ENCODE measurements at places on chromosomes 3 and 15.
A peak's percentile ranks its signal among the peaks of the same experiment; 100 is the strongest.

GRCh38 chr15:23566651-23567050 lies 1.2 kb downstream of the MKRN3 start:
- DNase-seq = no peak

GRCh38 chr3:22966349-22966748 lies 236.8 kb upstream of the UBE2E2 start:
- no peak for DNase-seq

DNA sequence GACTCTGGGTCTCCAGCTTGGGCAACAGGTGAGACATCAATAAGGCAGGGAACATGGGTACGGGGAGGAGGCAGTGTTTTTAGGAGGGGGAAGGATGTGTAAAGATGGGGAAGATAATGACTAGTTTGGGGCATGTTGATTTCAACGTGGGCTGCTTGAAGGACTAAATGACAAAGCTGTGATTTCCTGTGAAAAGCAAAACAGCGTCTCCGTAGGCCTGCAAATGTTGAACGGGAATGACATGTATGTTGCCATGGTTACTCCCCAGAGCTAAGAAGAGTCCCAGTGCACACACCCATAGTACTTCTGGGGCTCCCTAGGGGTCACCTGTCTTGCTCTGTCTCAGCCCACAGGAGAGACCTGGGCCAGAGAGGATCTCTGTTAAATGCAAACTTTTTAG lies 71.3 kb upstream of the ETV5 start:
- DNase-seq = no peak

DNA sequence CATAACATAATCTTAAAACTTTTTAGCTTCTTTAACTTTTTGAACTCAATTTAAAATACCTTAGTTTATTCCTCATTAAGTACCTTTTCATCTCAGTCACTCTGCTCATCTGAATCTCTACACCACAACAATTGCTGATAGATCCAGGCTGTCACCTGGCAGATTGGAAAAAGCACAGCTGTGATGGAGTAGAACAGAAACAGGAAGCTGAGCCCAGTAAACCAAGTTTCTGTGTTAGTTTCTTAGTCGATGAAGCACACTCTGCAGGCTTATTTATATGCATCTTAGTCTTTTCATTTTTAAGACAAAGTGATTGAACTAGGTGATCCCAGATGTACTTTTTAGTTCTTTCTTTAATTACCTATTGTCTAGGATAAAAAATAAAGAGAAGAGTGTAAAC lies 1398.0 kb upstream of the ALCAM start:
- DNase-seq = no peak

DNA sequence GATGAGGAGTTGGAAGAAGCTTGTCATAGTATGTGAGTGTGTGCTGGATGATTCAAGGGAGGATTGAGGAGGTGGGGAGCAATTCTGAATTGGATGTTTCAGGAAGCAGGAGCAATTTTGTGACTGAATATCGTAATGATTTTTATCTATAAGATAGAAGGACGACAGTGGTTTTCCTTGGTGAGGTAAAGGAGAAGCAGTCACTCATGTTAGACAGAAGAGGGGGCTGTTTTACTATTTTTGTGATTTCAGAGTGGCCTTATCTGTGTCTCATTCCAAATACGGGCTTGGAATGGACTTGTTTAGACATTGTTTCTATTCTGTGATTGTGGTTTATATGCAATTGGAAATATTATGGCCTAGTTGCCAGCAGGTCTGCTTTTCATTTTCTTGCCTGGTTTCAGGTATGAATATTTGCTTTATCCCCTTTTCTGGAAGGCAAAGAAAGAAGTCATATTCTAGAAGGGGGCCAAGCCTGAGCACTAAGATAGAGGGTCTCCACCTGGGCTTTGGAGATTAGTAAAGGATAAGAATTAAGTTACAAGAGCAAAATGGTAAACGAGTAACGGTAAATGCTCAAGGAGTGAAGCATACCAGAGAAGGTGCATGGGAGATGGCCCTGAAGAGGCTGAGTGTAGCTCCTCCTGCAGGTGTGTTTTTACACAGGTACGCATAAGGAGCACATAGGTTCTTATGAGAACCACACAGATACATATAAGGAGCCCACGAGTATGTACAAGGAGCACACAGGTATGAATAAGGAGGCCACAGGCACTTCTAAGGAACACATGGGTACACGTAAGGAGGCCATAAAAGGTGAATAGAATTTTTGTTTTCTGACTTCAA lies 124.6 kb upstream of the KCNAB1 start:
- peak; percentile 56 for DNase-seq

GRCh38 chr3:74393426-74393825 lies 221.0 kb downstream of the CNTN3 start:
- no peak for DNase-seq

DNA sequence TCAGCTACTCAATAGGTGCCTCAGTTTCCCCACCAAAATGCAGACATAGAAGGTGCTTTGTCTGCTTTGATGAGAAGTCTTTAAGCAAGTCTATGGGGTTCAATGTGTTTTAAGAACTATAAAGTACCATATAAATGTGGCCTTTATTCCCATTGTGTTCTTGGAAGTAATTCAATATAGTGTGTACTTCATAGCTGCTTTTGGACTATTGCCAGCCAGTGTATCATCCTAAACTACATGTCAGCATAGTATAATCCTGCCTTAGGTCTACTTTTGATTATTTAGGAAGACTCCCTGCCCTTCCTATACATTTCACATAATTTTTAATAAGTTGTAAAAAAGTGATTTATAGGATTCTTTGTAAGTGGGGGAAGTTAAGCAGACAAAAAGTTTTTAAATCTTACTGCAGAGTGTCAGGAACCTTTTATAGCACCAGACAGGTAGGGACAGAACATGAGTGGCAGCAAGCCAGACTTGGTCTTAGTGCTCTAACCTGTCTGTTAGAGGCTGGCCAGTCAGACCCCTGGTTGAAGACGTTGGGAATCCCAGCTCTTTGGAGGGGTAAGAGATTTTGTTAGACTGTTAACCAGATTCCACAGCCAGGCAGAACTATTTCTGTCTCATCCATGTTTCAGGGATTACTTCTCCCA lies 48.4 kb downstream of the MLH1 start:
- DNase-seq = no peak

DNA sequence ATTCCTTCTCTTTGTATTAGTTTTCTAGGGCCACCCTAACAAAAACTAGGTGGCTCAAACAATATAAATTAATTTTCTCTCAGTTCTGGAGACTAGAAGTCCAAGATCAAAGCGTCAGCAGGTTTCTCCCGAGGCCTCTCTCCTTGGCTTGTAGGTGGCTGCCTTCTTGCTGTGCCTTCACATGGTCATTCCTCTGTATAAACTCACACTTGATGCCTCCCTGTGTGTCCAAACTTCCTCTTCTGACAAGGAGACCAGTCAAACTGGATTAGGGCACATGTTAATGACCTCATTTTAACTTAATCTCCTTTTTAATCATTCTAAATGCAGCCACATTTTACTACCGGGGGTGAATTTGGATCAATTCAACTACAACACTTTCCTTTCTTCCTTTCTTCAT lies 691.1 kb downstream of the DIPK2A start:
- no peak for DNase-seq

DNA sequence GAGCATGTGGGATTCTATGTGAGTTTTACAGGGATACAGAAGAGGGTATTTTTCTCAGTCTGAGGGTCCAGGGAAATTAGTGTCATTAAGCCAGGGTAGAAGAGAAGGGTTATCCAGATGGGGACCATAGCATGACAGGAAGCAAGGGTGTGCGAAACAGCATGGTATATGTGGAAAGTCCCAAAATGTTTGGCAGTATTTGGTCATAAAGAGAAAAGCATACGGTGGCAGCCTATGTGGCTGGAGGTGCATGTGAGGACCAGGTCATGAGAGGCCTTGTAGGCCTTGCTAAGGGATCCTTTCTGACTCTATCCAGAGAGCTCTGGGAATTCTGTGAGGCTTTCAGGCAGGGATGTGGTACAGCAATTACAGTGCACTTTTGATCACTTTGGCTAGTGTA lies 411.4 kb downstream of the AGBL1 start:
- DNase-seq = no peak

GRCh38 chr15:84991014-84991712 lies 9.5 kb downstream of the PDE8A start:
- DNase-seq = no peak

DNA sequence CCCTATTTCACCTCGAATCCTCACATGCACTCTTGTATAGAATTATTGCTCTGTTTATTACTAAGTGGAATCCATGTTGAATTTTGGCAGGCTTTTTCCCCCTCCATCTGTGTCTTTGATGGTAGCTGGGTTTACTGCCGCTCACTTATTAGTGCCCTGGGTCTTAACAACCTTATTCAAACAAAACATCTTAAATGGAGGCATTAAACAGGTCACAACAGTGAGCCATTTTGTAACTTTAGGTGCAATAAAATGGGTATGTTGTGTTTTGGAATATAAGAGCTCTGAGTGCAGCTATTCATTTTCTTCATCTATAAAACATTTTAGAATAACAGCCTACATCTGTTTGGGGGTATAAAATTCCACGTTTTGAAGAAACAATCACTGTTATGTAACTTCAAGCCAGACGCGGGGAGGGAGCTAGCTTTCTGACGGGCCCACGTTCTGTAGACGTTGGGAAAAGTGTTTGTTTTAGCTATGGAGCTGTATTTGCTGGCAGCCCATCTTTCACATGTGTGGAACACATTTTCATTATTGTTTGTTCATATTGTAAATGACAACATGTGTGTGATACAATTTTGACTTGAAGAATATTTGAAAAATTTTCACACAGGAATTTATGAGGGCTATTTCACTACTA lies 122.0 kb downstream of the SLC25A26 start:
- DNase-seq = no peak
